GM18507 (cell line): ENCODE measurements at places on chromosomes 1 and 21.

GRCh38 chr1:5917591-5918274 lies 74.5 kb downstream of the NPHP4 start:
- no peak for DNase-seq

DNA sequence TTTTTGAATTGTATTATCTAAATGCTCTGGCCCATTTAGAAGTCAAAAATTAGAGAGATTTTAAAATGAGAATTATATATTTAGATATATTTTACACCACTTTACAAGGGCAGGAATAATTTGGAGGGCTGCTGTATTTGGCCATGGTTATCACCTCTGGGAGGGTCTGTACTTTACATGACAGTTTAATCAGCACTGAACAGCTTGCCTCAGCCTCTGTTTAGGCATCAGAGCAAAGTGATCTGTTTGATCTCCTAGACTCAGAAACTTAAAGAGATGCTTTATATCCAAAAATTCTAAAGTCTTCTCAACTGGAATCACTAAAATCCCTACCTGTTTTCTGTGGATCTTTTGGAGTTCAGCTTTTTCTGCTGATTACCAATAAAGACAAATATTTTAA lies 5.4 kb upstream of the SPTA1 start:
- DNase-seq = no peak

GRCh38 chr1:206905295-206906164 lies 8.3 kb downstream of the IL24 start:
- DNase-seq = no peak

DNA sequence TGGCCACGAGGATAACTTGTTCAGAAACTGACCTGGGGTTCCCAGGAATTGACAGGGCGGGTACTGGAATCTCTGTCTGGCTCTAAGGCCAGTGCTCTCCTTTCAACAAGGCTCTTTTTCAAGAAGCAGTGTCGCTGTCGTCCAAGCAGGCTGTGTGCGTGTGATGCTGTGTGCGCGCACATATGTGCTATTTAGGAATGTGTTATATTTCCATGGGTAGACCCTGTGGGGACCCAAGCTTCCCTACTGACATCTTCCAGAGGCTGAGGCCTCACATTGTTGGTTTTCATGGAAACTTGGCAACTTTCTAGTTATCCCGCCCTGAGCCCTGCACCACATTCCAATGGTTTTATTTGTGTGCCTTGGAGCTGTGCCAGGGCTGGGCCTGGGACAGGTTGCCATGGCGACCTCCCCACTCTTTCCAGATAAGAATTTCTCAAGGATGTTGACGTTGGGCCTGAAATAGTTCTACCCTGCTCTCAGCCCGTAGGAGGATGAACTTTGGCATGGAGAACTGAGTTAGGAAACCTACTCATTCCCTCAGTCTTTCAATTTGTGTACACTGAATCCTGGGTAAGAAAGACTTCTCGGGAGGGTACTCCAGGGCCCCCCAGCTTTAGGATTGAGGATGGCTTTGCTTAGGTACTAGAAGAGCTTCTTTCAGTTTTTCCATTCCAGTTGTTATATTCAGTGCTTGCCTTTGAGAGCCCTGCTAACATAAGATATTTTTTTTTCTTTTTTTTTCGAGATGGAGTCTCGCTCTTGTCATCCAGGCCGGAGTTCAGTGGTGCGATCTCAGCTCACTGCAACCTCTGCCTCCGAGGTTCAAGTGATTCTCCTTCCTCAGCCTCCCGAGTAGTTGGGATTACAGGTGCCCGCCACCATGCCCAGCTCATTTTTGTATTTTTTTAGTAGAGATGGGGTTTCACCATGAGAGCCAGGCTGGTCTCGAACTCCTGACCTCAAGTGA lies 38.8 kb upstream of the SRSF10 start:
- DNase-seq = no peak

DNA sequence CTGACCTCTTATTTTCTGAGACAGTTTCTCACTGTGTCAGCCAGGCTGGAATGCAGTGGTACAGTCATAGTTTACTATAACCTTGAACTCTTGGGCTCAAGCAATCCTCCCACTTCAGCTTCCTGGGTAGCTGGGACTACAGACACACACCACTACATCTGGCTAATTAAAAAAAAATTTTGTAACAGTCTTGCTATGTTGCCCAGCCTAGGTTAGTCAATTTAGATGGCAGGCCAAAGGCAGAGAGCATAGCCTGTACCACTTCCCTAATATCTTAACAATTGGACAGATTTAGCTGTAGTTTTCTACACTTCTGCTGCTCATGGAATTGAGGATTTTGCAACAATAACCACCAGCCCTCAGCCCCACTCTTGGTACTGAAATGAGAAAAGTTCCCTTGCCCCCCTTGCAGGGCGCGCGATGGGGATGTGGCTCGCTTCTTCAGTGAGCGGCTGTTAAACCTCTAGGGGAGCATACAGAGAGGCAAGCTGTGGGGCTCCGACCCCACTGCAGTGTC lies 34.9 kb upstream of the PTGFRN start:
- no peak for DNase-seq

- DNase-seq = no peak
Measured at GRCh38 chr1:43452789-43453441, 816 bp downstream of the HYI start.

DNA sequence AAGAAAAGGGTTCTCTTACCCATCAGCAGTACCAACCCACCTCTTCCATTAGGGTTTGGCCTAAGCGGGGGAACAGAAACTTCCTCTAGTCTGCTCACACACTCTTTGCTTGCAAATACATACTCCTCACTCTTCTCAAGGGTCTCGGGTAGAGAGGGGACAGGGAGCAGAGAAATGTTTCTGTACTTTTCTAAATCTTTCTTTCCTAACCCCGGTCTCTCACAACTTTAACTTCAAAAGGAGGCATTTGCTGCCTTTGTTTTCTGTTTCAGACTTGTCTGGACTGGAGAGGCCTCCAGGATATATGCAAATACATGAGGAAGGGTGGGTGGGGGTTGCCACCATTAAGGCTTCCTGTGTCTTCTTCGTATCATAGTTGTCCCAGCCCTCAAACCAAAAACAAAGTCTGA lies 10.5 kb upstream of the LAX1 start:
- no peak for DNase-seq

GRCh38 chr1:220326578-220326977 lies 54.3 kb upstream of the RAB3GAP2 start:
- DNase-seq = no peak

DNA sequence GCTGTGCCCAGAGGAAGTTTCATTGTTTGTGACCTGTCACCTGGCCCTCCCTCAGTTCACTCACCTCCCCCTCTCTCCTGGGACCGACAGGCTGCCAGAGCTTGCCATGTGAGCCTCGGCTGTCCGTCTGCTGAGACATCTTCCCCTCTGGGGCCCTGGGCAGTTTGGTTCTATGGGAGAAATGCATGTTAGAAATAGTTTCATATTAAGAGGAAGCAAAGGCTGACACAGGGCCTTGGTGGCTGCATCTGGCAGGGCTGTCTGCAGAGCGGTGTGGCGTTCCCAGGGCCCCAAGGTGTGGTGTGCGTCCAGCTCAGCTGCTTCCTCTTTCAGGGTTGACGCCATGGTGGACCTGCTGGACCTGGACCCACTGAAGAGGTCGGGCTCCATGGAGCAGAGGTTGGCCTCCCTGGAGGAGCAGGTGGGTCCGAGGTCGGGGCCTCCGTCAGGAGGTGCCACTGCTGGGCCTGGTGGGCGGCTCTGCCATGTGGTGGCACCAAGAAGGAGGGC lies 31.9 kb upstream of the LRRC3 start:
- no peak for DNase-seq

DNA sequence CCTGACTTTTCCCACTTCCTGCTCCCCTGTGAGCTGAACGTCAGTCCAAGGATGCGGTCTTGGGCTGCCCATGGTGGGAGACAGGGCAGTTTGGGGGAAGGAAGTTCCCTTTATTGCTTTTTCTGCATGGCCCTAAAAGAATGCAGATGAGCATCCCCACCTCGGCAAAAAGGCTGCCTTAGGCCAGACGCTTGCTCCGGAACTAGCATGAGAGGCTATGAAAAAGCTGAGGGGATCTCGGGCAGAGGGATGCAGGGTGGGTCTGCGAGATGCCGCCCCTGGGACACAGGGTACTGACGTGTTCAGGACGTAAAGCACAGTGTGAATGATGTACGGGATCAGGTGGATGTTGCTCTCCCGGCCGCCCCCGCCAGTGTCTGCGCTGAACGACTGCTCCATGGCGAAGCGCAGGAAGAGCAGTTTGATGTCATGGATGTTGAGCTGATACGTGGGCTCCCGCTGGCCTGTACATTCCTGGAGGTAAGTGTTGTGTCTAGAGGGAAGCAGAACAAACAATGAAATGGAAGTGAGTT lies 125.8 kb downstream of the UBR4 start:
- no peak for DNase-seq

- DNase-seq = no peak
Measured at GRCh38 chr1:212916481-212917133, 33.7 kb upstream of the VASH2 start.

DNA sequence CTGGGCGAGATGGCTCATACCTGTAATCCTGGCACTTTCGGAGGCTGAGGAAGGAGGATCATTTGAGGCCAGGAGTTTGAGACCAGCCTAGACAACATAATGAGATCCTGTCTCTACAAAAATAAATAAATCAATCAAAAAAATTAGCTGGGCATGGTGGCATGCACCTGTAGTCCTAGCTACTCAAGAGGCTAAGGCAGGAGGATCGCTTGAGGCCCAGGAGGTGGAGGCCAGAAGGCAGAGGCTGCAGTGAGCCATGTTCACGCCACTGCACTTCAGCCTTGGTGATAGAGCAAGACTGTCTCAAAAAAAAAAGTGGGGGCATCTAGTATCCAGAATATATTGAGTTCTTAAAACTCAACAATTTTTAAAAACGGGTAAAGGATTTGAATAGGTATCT lies 6.0 kb downstream of the TUT4 start:
- no peak for DNase-seq

DNA sequence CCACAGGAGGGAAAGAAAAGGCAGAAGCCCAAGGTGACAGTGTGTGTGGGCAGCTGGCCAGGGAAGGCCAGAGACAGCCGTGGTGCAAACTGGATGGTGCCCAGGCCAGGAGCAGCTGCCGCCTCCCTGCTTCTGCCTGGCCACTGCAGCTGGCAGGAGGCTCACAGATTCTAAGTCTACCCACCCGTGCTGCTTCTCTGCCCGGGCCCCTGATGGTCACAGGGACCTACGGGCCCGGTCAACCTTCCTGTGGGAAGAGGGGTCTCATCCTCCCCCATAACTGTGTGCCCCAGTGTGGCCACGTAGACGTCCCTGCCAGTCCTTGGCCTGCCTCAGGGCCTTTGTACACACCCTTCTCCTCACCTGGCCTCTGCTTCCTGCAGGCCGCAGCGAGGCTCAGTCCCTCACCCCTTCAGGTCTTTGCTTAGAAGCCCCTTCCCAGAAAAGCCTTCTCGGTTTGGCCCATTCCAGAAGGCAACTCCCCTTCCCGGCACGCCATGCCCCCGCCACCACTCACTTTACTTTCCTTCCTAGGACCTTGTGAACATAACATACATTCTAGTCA lies 192.6 kb upstream of the AJAP1 start:
- DNase-seq = no peak

GRCh38 chr1:205375835-205376545 lies 19.3 kb upstream of the KLHDC8A start:
- no peak for DNase-seq

GRCh38 chr1:15452866-15453571 lies 3.5 kb upstream of the CELA2A start:
- no peak for DNase-seq

- no peak for DNase-seq
Measured at GRCh38 chr1:42784946-42785693, at the start of gene TMEM269. Gene TMEM269 (plus strand): TSS chr1:42784991. CDS start chr1:42789894, 4,903 bp downstream.

DNA sequence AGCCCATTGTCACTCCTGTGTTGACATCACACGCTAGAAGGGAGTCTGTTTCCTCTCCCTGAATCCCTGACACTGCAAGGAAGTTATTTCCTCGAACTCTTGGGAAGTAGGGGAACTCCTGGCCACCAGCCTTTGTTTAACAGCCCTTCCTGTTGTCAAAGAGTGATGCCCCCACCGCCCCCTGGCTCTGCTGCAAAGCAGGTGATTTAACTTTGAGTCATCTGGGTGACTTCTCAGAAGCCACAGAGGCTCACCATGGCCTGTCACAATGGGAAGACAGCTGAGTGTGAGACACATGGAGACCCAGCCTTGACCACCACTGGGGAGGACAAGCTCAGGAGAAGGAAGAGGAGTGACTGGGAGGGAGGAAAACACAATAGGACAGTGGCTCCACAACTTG lies 182.8 kb downstream of the PSMG1 start:
- DNase-seq = no peak

GRCh38 chr1:94247138-94248094 lies 10.0 kb upstream of the ARHGAP29 start:
- DNase-seq = no peak

GRCh38 chr1:32651461-32652073 lies 559 bp downstream of the RBBP4 start:
- DNase-seq = peak; percentile 18

GRCh38 chr1:143625886-143626285 lies 345.9 kb downstream of the FAM72C start:
- DNase-seq = no peak

- DNase-seq = no peak
Measured at GRCh38 chr1:116972674-116973030, 28.9 kb upstream of the CD101 start.

GRCh38 chr1:18882486-18882885 lies 19.9 kb downstream of the ALDH4A1 start:
- no peak for DNase-seq

GRCh38 chr1:156492591-156493080 lies 7.9 kb downstream of the MEF2D start:
- DNase-seq = no peak

DNA sequence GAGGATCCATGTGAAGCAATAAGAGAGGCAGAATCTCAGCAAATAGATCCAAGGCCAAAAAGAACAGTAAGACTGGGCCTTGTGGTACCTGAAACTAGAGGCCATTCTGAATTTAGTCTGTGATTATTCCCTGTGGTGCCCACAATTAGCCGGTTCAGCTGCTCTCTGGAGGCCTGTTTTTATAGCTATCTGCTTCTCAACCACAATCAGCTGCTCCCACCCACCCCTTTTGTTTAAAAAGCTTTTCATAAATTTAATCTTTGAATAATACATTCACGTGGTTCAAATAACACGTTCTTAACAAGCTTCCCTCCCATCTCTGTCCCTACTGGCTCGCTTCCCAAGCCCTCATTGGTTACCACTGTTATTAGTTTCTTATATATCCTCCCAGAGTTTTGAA lies 18.0 kb downstream of the UBE2T start:
- DNase-seq = no peak

DNA sequence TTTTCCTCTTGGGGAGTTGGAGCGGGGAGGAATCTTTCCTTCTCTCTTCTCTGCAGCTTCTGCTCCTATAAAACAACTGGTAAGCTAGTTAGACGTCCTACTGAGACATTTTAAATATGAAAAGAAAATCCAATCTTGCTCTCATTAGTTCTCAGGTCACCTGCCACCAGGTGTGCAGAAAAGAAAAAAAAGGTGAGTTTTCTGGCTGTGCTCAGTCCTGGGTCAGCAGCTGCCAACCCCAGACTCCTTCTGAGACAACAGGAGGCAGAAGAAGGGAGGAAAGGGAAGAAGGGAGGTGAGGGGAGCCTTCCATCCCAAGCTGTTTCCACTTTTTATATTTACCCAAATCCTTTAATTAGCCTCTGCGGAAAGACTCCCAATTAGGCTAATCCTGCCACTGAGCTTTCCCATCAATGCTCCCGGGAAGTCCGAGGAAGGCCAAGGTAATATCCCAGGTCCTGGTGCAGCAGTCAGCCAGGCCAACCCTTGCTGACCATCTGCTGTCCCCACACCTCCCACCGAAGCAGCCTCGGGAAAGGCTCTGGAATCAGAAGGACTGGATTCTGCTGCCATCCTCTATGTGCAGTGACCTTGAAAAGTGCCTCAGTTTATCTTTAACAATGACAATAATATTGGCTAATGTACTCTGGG lies 33.4 kb downstream of the GLIS1 start:
- no peak for DNase-seq
